Lung (tissue), 17 donors: ENCODE measurements at places on chromosomes 1 and 21. TPM values are rescaled to one million over a fixed set of nuclear protein-coding genes. Genes with fewer than 3 reads are reported as not detected.

SELE gene
- total RNA-seq: 3.2 TPM

KRTAP15-1 gene
- not detected for total RNA-seq

LAMC1 gene
- 272 TPM for total RNA-seq

RGS18 gene
- total RNA-seq: 6.8 TPM

LCE1B gene
- total RNA-seq: not detected

CLEC20A gene
- total RNA-seq: not detected

PIK3R3 gene
- 14.0 TPM for total RNA-seq

KIF14 gene
- total RNA-seq: 0.34 TPM

KCNJ9 gene
- total RNA-seq: not detected

GRIK1 gene
- not detected for total RNA-seq

SLC5A9 gene
- total RNA-seq: 1.4 TPM
